ENCODE measurements at places on chromosomes 13 and 19.

- no peak for DNase-seq
Measured at GRCh38 chr13:84630476-84630875, 748.2 kb upstream of the SLITRK1 start.

- peak; percentile 19 for DNase-seq
Measured at GRCh38 chr13:98171900-98172589, 5.0 kb downstream of the RNF113B start.

DNA sequence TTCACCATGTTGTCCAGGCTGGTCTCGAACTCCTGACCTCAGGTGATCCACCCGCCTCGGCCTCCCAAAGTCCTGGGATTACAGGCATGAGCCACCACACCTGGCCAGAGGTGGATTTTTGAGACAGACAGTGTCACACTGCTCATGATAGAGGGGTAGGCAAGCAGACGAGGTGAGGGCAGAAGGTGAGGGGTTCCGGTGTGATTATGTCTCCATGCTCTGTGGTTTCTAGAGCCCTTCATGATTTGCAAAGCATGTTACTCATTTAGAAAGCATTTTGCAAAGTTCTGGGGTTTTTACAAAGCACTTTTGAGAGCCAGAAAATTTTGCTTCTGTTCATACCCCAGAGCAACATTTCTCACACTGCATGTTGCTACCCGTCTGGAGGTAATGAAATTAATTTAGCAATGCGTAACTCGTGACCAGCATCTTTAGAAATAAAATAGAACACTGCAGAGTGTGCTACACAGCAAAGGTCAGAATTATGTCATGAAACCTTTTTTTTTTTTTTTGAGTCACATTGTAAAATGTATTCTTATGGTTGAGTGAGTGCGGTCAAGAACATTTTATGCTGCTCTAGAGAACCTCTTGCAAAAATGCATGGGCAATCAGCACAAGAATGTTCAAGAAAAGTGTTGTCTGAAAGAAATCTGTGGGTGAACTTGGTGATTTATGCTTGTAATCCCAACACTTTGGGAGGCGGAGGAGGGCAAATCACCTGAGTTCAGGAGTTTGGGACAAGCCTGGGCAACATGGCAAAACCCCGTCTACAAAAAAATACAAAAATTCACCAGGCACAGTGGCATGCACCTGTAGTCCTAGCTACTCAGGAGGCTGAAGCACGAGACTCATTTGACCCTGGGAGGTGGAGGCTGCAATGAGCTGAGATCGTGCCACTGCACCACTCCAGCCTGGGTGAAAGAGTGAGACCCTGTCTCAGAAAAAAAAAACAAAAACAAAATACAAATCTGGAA is 58.0 kb downstream of the MAP4K1 start:
- DNase-seq: no peak

GRCh38 chr13:73107970-73108369 is 49.2 kb downstream of the KLF5 start:
- no peak for DNase-seq

- DNase-seq: no peak
Measured at GRCh38 chr13:23119131-23119530, 61.6 kb upstream of the SGCG start.

DNA sequence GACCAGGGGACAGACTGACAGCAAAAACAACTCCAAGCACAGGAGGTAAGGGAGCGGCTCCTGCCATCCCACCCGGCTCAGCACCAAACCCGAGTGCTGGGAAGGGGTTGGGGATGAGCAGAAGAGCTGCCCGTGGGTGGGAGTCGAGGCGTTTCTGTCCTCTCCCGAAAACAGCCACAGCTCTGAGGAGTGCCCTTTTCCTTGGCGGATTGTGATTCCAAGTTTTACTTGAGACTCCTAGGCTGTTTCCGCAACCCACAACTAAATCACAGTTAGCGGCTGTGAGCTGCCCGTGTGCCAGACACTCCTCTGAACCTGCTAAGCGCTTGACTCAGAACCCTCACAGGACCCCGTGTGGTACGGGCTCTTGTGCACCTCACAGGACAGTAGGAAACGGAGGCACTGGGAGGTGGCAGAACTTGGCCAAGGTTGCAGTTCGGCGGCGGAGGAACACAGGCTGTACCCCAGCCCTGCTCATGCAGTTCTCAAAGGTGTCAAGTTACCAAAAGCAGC is 21.4 kb downstream of the CFAP97D2 start:
- no peak for DNase-seq

- no peak for DNase-seq
Measured at GRCh38 chr19:35458731-35459391, 10.8 kb downstream of the FFAR2 start.

DNA sequence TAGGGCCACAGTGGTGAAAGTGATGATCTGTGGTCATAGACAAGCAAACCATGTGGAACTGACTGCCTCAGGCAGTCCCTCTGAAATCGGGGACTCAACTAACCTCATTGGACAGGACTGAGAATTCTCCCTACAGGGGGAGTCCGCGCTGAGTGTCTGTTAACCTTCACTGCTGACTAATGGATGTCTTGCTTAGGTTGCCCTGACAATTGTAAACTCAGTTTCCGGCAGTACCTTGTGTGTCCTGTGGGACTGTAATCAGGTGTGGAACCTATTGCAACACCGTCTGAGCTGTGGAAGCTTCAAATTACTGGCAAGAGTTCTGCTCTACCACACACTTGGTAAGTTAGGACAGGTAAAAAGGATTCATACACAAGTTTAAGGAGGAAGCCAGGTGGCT is 21.8 kb downstream of the ZNF77 start:
- peak; percentile 31 for DNase-seq

DNA sequence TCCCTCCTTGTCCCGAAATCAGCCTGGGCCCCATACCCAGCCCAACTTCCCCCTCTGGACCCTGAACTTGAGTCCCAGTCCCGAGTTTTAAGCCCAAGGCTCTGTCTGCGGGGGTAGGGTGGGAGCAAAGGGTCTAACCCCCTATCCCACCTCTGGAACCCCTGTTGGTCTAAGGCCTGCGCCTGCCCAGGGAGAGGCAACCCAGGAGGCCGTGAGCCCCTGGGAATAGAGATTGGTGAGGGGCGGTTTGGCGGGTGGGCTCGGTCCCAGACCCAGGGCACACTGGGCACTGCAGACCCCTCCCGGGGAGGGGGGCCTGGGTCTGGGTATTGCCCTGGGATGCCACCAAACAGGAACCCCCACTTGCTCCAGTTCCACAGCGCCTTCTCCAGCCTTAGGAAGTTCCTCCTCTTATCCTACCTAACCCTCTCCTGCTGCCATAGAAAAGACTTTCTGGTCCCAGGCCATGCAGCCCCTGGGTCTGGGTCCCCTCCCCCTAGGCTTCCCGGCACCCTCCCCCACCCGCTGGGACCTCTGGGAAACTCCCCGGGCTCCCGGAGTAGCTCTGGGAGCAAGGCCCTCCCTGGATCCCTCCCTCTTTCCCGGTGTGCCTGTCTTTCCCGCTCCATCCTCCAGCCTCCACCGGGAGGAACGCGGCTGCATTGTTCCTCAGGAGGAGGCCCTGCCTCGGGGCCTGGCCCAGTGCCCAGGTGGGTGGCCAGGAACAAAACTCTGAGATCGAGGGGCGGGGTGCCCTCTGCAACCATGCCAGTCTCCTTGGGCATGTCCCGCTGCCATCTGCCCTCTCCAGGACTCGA is 33.6 kb upstream of the NANOS3 start:
- DNase-seq: peak; percentile 52

- no peak for DNase-seq
Measured at GRCh38 chr19:46497773-46498172, 2.1 kb upstream of the PNMA8B start.

DNA sequence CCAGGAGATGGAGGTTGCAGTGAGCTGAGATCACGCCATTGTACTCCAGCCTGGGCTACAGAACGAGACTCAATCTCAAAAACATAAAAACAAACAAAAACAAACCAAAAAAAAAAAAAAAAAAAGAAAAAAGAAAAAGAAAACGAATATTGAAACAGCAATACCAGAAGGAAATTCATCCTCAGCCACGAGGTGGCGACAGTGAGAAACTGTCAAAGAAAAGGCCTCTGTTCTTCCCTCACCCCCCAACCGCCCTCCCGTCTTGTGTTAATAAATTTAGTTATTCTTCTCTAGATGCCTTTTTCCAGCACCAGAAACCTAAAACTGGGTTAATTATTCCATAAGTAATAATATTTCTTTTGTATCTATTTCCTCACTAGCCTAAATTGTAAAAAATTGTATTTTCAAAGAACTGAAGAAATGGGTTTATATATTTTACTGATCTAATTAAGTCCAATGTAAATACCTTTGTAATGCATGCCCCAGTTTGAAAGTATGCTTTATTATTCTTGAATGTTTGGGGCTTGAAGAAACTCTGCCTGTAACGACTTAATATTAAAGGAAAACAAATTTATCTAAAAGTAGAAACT is 38.6 kb downstream of the LIG4 start:
- peak; percentile 33 for DNase-seq

DNA sequence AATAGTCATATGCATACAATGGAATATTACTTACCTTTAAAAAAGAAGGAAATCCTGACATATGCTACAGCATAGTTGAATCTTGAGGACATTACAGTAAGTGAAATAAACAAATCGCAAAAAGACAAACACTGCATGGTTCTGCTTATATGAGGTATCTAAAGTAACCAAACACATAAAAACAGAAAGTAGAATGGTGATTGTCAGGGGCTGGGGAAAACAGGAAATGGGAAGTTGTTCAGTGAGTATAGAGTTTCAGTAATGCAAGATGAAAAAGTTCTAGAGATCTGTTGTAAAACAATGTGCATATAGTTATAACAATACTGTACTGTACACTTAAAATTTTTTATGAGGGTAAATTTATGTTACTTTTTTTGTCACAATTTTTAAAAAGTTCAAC is 219.4 kb downstream of the KLF5 start:
- no peak for DNase-seq

- DNase-seq: no peak
Measured at GRCh38 chr19:40266119-40266518, 19.0 kb downstream of the AKT2 start.

DNA sequence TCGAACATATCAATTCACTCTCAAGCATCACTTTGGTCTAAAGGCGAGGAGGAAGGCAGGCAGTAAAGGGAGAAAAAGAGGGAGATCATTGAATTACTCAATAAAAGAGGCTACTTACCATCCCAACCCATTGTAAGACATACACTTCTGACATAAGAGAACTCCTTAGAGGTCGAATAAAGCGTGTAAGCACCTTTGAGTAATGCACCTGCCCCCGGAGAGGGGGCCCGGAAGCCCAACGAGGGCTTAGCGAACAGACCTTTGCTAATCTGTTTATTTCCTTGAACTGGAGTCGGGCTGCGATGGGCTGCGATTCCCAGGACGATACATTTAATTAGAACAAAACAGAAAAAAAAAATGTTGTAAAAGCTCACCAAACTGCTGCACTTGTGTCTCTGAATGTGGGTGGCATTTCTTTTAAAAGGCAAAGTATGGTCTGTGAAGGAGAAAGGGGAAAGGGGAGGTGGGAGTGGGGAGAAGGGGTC is 3.0 kb downstream of the ZC3H4 start:
- DNase-seq: peak; percentile 38

DNA sequence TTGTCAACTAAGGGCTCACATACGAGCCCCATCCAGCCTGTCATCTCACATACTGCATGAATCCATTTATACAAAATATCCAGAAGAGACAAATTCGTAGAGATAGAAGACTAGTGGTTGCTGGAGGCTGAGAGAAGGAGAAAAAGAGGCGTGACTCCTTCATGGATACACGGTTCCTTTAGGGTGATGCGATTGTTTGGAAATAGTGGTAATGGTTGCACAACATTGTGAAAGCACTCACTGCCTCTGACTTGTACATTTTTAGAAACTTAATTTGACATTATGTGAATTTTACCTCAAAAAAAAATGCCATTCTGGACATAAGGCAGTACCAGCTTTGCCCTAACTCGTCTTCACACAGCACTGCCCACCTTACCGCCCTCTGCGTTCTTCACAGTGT is 27.3 kb downstream of the IGFL1 start:
- DNase-seq: no peak

DNA sequence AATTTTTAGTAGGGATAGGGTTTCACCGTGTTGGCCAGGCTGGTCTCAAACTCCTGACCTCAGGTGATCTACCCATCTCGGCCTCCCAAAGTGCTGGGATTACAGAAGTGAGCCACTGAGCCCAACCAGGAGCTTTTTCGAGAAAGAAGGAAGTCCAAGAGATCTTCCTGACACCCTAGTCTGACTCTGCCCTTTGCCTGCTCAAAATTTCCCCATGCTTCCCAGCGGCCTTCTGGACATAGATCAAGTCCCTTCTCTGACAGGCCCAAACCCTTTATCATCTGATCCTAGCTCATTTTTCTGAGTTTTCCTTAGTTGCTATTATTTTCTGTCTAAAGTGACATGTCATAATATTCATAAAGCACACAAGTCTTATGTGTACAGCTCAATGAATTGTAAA is 1.5 kb upstream of the BAX start:
- DNase-seq: no peak

DNA sequence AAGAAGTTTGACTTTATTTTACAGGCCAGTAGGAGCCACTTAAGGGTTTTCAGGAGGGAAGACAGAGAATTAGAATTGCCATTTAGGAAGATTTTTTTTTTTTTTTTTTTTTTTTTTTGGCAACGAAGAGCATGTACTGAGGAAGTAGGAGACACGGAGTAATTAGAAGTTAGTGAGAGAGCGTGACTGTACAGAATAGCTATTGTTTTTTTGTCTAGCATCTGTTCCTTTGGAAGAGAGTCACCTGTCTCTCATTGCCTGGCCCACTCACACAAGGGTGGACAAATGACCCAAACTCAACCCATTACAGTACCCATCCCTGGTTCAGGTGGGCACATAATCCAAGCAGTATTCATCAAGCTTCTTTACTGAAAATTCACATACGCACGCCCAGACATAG is 166.7 kb downstream of the LACC1 start:
- DNase-seq: no peak

- DNase-seq: peak; percentile 76
Measured at GRCh38 chr19:41785653-41786052, 10.7 kb upstream of the CEACAM3 start.

GRCh38 chr13:99356262-99357091 is 49.3 kb upstream of the GPR183 start:
- DNase-seq: no peak

GRCh38 chr13:40433001-40433400 is 233.4 kb downstream of the FOXO1 start:
- no peak for DNase-seq

- DNase-seq: no peak
Measured at GRCh38 chr19:56191711-56192110, 5.9 kb downstream of the ZSCAN5B start.

GRCh38 chr13:113730831-113731191 is 28.2 kb upstream of the TMEM255B start:
- DNase-seq: no peak

DNA sequence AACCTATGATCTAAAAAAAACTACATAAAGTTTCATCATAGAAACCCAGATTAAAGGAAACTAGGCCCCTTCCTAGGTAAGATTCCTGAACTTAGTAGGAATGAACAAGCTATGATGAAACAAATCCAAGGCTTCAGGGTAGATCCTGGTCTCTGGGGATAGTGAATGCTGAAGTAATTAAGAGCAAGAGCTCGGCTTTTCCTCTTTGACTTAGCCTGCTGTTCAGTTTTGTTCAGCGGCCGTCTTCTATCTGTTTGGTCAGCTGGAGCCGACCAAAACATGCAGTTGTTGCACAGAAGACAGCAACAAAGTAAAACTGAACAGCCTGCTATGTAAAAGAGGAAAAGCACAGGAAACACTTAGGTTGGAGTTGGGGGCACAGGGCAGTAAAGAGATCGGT is 44.1 kb upstream of the RFXAP start:
- no peak for DNase-seq

- DNase-seq: peak; percentile 84
Measured at GRCh38 chr13:78137404-78138142, 218.9 kb upstream of the EDNRB start.

GRCh38 chr13:22428188-22428828 is 752.5 kb upstream of the SGCG start:
- no peak for DNase-seq
